Cardiac muscle cell (in vitro differentiated cells and primary cell): ENCODE measurements at places on chromosomes 5 and 9. TPM values are rescaled to one million over a fixed set of nuclear protein-coding genes. Genes with fewer than 3 reads are reported as not detected.

HDHD3 gene
- total RNA-seq, result 44.6 and 45.5 TPM in 2 replicates

GRXCR2 gene
- not detected in 2 replicates for total RNA-seq

KCNN2 gene
- 31.4 and 44.9 TPM in 2 replicates for total RNA-seq

KCNV2 gene
- not detected in 2 replicates for total RNA-seq

WNT8A gene
- not detected in 2 replicates for total RNA-seq

HAPLN1 gene
- total RNA-seq, result 11.9 and 14.3 TPM in 2 replicates

TIMD4 gene
- 0.18 TPM in 1 of 2 replicates, not detected in the other for total RNA-seq

DNA sequence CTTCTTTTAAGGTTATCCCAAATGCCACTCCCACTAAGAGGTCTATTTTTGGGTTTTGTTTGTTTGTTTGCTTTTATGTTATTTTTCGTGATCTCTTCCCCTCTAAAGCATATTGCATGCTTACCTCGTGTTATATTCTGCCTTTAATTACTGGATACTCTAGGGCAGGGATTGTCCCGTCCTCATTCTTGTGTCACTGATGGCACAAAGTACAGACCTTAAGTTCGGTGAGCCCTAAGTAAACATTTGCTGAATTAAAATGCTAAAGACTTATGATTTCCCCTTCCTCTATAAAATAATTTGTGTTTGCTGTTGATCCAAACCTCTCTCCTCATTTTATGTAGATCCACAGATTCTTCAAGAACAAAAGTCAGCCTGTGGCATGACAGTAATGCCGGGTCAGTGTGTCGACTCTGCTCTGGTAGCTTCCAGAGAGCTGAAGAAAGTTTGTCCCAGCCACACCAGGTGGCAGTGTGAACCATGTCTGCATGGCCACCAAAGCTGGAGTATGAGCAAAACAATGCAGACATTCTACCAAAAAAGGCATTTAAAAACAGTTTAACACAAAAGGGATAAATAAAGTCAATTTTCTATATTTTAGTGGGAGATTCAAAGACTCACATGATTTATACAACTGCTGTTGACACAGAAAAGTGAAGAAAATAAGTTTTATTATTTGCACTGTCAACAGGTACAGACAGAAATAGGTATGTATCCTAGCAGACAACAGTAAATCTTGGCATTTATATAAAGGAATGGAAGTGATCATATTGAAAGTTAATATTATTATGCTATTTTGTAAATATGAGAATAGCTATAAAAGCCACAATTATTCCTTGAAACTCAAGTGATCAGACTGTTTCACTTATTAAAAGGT lies 17.9 kb upstream of the POC5 start:
- peak; percentile 58 for DNase-seq
- no peak overlapping the region for H3K27ac ChIP-seq
- H3K4me1 ChIP-seq, result no peaks in the 10 kb centered on the region
- peaks cover 2% of the 10 kb centered on the region for H3K27me3 ChIP-seq
- H3K36me3 ChIP-seq, result no peaks in the 10 kb centered on the region

GRCh38 chr5:151048526-151048925 lies 28.1 kb downstream of the GPX3 start:
- no peak overlapping the region for H3K27ac ChIP-seq
- H3K27me3 ChIP-seq, result no peaks in the 10 kb centered on the region
- H3K36me3 ChIP-seq, result peaks cover 23% of the 10 kb centered on the region
- H3K4me3 ChIP-seq, result no peak overlapping the region
- no peaks in the 10 kb centered on the region for H3K4me1 ChIP-seq

GRCh38 chr5:165497707-165498106 lies 1992.3 kb downstream of the MAT2B start:
- H3K27me3 ChIP-seq, result no peaks in the 10 kb centered on the region
- no peak overlapping the region for H3K4me3 ChIP-seq
- H3K27ac ChIP-seq, result no peak overlapping the region
- no peaks in the 10 kb centered on the region for H3K36me3 ChIP-seq
- H3K4me1 ChIP-seq, result no peaks in the 10 kb centered on the region

DNA sequence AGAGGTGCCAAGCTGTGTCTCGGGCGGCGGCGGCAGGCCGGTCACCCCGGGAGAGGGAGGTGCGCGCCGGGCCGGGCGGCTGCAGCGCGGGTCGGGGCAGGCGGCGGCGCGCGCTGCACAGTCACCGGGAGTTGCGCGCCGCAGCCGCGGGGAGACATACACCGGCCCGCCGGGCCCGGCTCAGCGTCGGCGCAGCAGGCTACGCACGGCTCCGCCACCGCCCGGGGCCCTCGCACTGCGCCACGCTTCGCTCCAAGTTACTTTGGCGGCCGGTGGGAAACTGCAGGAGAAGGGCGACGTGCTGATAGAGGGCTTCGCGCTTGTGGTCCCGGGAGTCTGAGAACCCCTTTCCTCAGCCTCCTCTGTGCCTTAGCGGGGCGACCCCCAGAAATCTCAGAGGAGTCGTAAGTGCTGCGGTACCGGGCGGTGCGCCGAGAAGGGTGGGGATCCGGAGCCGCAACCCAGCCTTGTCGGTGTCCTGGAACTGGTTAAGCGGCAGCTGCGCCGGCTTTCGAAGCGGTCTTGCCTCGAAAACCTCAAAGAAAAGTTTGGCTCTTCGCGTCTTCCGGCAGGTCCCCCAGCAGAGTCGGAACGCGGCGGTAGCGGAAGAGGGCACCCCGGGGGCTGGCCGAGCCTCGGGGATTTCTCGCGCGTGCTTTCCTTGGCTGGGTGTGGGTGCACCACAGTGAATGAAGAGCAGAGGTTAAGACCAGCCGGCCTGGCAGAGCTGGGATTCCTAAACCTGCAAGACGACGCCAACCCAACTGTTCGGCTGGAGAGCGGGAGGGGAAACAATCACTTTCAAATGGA lies at the start of gene EFNA5:
TSS of gene EFNA5 (minus strand) at position 6 of the 810 bp plus-strand sequence.
- H3K4me1 ChIP-seq, result peaks cover 9% of the 10 kb centered on the region
- no peaks in the 10 kb centered on the region for H3K36me3 ChIP-seq
- peak within 1 kb of the TSS; percentile 73 for H3K4me3 ChIP-seq
- DNase-seq, result peak; percentile 63
- H3K27ac ChIP-seq, result peak within 1 kb of the TSS; percentile 0

DNA sequence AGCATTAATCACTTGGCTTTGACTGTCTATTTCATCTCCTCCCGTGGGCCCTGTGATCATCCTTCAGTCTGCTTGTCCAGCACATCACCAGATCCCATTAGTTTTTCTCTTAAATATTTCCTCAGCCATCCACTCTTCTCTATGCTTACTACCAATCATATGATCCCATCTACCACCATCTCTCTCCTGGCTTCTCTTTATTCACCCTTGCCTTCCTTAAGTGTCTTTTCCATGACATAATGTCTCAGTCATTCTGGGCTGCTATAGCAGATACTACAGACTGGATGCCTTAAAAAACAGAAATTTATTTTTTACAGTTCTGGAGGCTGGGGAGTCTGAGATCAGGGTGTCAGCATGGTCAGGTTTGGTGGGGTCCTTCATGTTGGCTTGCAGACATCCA lies 208.4 kb upstream of the PPP1R2B start:
- H3K27ac ChIP-seq, result no peak overlapping the region
- no peaks in the 10 kb centered on the region for H3K27me3 ChIP-seq
- H3K4me3 ChIP-seq, result no peak overlapping the region
- H3K4me1 ChIP-seq, result peaks cover 3% of the 10 kb centered on the region
- no peaks in the 10 kb centered on the region for H3K36me3 ChIP-seq
- no peak for DNase-seq

GRCh38 chr9:123929870-123930831 lies at the start of gene DENND1A:
DENND1A (minus strand) TSS chr9:123930126; CDS start chr9:123929905, 221 bp downstream.
- H3K27me3 ChIP-seq, result no peaks in the 10 kb centered on the region
- peak within 1 kb of the TSS; percentile 40 for H3K27ac ChIP-seq
- DNase-seq, result peak; percentile 96
- no peaks in the 10 kb centered on the region for H3K36me3 ChIP-seq
- peaks cover 22% of the 10 kb centered on the region for H3K4me1 ChIP-seq

DNA sequence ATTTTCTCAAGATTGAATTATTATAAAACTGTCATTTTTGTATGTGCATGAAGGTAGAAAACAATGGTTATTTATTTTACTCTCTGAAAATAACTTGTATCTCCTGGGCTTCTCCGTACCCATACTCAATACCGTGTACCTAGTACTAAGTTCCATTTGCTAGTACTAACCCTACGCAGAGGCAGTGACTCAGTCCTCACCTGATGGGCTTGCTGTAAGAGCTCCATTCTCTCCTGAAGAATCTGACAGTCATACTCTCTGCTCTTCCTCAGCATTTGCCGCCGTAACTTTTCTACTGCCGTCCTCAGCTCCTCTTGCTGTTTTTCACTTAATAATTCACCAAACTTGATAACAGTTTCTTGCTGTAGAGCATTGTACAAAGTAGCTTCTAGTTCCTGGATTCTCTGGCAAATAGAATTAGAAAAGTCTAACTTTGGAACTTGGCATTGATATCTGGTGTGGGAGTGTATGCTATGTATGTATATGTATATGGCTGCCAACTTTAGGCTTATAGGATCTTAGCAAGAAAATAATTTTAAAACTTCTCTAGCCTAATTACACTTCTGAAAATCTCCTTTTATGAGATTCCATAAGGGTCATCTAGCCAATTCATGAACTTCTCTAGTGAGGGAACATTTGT lies 108.0 kb upstream of the DPYSL3 start:
- H3K4me1 ChIP-seq, result no peaks in the 10 kb centered on the region
- no peak overlapping the region for H3K4me3 ChIP-seq
- H3K27me3 ChIP-seq, result no peaks in the 10 kb centered on the region
- H3K36me3 ChIP-seq, result peaks cover 1% of the 10 kb centered on the region
- no peak overlapping the region for H3K27ac ChIP-seq

DNA sequence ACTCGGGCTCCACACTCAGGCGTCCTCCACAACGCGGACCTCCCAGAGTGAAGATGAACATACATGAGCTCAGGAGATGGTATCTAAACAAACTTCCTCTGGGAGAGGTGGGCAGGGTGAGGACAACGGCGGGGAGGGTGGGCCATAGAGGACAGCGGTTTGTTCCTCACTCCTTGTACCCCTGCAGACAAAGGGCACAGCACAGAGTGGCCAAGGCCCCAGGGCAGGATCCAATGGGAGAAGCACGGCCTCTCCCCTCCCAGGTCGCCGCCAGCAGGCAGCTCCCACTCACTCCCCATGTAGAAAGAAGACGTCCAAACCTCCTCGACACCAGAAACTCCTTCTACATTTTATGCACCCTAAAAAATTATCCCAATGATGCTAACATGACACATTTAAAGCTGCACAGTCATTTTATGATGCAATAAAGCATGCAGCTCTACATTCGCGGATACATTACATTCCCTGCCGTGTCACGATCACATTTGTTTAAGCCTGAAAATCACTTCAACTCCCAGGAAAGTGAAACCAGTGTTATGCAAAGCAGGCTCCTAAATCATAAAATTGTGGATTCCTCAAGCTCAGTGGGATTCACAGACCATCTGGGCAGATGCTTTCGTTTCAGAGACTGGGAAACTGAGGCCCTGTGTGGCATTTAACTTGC lies 87.5 kb upstream of the SARDH start:
- no peak overlapping the region for H3K4me3 ChIP-seq
- H3K4me1 ChIP-seq, result peaks cover 16% of the 10 kb centered on the region
- no peaks in the 10 kb centered on the region for H3K36me3 ChIP-seq

DNA sequence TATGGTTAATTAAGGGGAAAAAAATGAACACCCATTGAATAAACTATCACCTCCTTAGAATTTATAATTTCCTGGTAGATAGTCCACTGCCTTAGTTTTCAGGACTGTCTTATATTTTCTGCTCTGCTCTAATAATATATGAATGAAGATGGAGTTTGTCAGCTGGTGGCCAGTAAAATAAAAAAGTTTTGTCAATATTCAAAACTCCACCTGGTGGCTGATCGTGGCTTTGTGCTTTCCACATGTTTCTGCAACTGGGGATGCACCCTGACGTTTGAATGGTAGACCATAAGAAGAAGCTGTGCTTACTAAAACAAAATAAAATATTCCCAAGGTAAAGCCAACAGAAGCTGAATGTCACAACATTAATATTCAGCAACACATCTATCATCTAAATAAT lies 286.6 kb upstream of the IZUMO3 start:
- no peaks in the 10 kb centered on the region for H3K27me3 ChIP-seq
- no peaks in the 10 kb centered on the region for H3K4me1 ChIP-seq
- H3K27ac ChIP-seq, result no peak overlapping the region
- H3K4me3 ChIP-seq, result no peak overlapping the region
- no peaks in the 10 kb centered on the region for H3K36me3 ChIP-seq
- no peak for DNase-seq

DNA sequence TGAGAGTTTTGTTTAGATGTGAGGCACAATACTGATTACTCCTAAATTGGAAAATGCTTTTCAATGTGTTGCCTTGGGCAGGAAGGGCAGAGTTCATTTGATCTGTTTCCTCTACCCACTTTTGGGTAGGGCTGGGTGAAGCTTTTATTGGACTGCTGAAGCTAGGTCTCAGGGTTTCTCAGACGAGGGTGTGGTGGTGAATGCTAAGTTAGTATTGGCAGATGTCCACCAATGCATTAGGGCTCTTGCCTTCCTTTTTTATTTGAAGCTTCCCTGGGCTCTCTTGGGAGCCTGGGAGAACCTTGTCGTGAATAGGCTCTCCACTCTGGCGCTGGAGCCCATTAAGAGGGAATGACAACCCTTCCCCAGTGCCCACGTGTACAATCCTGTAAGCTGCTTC lies 23.1 kb downstream of the SPTAN1 start:
- no peaks in the 10 kb centered on the region for H3K4me1 ChIP-seq
- H3K27ac ChIP-seq, result no peak overlapping the region
- H3K36me3 ChIP-seq, result peaks cover 70% of the 10 kb centered on the region

GRCh38 chr5:89342106-89342876 lies 459.3 kb upstream of the MEF2C start:
- no peak overlapping the region for H3K4me3 ChIP-seq
- no peaks in the 10 kb centered on the region for H3K4me1 ChIP-seq
- no peaks in the 10 kb centered on the region for H3K27me3 ChIP-seq
- no peaks in the 10 kb centered on the region for H3K36me3 ChIP-seq
- H3K27ac ChIP-seq, result no peak overlapping the region

- H3K4me1 ChIP-seq, result no peaks in the 10 kb centered on the region
- H3K36me3 ChIP-seq, result no peaks in the 10 kb centered on the region
- no peaks in the 10 kb centered on the region for H3K27me3 ChIP-seq
- H3K27ac ChIP-seq, result no peak overlapping the region
- no peak overlapping the region for H3K4me3 ChIP-seq
- no peak for DNase-seq
Observed at GRCh38 chr9:99021512-99021911, 77.8 kb downstream of the COL15A1 start.

- DNase-seq, result no peak
- no peak overlapping the region for H3K4me3 ChIP-seq
- no peaks in the 10 kb centered on the region for H3K36me3 ChIP-seq
- H3K4me1 ChIP-seq, result no peaks in the 10 kb centered on the region
- H3K27ac ChIP-seq, result no peak overlapping the region
Observed at GRCh38 chr5:166188501-166189325, 2102.7 kb upstream of the WWC1 start.

DNA sequence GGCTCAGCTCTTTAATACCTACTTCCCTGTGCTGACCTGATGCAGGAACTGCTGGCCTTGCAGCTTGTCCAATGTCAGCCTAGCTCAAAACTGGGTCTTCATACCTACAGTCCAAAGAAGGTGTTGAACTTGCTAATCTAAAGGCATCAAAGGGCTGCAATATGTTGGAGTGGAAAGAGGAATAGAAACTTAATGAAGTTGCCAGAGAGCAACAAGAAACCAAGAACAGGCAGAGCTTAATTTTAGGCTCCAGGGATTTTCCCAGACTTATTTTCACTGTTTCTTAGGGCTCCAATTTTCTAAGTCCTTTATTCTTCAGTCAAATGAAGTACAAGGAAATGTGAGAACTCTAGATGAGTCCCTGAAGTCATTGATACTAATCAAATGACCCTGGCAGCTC lies 17.6 kb upstream of the ERCC6L2 start:
- peak overlapping the region; percentile 68 for H3K27ac ChIP-seq
- H3K27me3 ChIP-seq, result no peaks in the 10 kb centered on the region
- DNase-seq, result no peak
- H3K36me3 ChIP-seq, result no peaks in the 10 kb centered on the region

- H3K4me3 ChIP-seq, result no peak overlapping the region
- no peaks in the 10 kb centered on the region for H3K36me3 ChIP-seq
- DNase-seq, result peak; percentile 85
- peaks cover 17% of the 10 kb centered on the region for H3K4me1 ChIP-seq
- peak overlapping the region; percentile 81 for H3K27ac ChIP-seq
Observed at GRCh38 chr5:14900693-14901461, 29.3 kb upstream of the ANKH start.
